ENCODE measurements at places on chromosomes 7 and 10.

DNA sequence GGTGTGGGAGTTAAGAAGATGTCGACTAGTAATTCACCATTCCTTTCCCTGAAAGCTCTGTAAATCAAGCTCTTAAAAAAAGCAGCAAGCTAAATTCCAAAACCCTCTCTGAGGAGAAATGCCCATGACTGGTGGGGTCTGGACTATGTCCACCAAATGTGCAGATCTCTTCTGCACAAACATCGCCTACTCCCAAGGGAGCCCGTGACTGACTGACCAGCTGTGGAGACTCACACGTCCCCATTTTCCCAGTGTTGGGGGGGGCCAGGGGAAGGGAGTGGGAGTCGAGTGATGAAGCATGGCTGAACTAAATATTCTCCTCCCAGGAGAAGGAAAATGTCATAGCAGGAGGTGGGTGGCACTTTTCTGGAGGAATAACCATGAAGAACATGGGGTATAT, 164.1 kb upstream of the HPS1 start:
- no peak for DNase-seq

- DNase-seq = no peak
Measured at GRCh38 chr7:120865191-120865981, 7.4 kb upstream of the TSPAN12 start.

DNA sequence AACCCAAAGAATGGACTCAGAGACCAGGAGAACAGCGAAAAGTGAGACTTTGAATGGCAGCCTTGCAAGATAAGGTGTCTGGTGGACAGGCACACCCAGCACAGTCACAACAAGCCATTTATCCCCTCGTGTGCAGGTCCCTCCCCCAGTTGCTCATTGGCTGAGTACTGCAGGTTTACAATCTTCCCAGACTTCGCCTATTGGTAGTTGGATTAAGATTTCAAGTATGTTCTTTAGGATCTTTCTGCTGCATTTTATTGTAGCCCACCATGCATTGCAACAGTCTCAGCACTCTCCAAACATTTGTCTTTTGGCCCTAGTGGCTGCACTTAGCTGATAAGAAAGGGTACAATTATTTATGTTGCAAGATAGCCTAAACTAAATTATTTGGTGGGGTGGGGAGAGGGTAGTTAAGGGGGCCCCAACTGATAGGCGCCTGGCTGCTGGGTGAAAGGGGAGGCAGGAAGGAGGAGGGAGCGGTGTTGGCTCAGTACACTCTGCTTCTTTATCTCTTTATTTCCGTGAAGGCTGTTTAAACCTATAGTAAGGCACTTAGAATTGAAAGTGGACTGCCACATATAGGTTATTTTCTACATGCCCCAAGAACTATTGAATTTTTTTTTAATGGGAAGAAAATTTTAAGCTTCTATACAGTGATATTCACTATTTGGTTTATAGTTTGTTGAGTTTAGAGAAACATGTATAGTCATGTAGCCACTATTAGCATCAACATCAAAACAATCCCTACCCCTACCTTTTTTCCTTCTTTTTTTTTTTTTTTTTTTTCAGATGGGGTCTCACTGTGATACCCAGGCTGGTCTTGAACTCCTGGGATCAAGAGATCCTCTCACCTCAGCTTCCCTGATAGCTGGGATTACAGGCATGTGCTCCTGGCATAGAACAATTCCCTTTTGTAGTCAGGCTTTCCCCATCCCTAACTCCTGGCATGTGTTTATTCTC, 54.2 kb downstream of the GUSB start:
- no peak for DNase-seq

DNA sequence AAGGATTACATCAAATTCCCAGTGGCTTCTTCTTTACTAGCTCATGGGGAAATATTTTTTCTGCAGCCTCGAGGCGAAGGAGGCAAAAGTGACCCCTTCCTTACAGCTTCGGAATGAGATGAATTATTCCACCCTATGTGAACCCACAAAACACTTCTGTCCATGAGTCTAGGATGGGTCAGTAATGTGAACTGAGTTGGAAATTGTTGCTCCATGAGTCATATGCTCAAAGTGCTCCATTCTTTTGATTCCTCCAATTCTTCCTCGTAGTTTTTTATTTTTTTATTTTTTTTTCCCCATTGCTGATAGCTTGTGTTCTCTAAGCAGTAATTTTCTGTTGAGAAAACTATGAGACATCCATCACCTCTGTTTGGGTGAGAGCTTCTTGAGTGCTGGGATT, 31.7 kb upstream of the FAM204A start:
- DNase-seq = no peak

DNA sequence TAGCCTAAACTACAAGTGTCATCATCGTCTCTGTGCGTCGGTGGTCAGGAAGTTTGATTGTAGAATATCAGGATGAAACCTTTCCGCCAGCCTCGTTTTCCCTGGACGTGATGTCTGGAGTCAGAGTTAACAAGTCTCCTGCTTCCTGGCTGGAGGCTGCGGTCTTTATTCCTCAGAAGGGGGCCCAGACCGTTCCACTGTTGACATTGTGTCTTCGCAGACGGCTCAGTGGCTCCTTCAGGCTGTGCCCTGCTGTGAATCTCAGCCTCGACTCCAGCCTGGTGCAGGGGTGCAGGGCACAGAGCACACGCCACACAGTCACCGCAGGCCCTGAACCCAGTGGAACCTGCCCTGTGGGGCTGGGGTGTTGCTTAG, 37.2 kb upstream of the INSIG1 start:
- no peak for DNase-seq

DNA sequence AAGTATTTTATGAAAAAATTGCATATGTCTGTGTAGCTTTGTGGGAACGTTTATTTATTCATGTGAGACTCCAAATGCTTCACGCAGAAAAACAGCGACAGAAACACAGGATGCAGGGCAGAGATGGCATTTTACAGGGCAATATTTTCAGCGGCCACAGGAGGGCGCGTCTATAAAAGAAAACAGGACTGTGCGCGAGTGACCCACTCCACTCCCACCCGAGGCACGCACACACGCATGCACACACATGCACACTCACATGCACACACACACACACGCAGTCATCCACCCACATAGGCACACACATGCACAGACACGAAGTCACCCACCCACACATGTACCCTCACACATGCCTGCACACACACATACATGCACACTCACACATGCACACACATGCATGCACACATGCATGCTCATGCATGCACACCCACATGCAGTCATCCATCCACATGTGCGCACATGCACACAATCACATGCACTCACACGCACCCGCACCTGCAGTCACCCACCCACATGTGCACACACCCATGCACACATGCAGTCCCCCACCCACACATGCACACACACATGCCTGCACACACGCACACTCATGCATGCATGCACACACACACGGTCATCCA, 96.3 kb downstream of the DNAJB6 start:
- DNase-seq = peak; percentile 55

- DNase-seq = no peak
Measured at GRCh38 chr7:157392256-157393037, 55.6 kb downstream of the DNAJB6 start.

DNA sequence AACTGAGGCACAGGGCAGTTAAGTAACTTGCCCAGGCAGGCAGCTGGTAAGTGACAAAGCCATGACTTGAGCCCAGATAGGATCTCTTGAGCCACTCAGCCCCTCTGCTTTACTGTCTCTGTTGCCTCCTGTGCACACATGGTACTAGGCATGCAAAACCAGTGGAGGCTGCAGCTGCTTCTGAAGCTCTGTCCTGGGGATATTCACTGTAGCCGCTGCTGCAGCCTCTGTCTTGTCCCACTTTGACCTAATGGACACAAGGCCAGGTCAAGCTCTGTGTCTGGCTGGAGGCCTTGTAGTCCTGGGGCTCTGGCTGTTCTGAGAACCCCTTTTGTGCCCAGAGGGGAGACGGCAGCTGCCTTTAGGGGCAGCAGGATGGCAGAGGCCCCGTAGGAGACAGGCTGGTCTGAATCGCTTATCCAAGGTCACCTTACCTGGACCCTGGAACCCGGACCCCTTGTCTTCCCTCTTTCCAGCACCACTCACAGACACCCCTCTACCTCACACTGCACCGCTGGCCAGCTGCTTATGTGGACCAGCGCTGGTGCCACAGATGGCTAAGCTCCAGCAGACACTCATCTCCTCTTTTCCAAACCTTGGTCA, 57.6 kb downstream of the TSPAN15 start:
- DNase-seq = no peak

- no peak for DNase-seq
Measured at GRCh38 chr7:2143981-2144595, 88.7 kb downstream of the MAD1L1 start.

- DNase-seq = no peak
Measured at GRCh38 chr7:85489498-85489897, 302.6 kb upstream of the SEMA3D start.

- no peak for DNase-seq
Measured at GRCh38 chr7:155458111-155458877, at the start of gene EN2. Gene EN2 (plus strand): TSS chr7:155458129. CDS start chr7:155458378, 249 bp downstream.

DNA sequence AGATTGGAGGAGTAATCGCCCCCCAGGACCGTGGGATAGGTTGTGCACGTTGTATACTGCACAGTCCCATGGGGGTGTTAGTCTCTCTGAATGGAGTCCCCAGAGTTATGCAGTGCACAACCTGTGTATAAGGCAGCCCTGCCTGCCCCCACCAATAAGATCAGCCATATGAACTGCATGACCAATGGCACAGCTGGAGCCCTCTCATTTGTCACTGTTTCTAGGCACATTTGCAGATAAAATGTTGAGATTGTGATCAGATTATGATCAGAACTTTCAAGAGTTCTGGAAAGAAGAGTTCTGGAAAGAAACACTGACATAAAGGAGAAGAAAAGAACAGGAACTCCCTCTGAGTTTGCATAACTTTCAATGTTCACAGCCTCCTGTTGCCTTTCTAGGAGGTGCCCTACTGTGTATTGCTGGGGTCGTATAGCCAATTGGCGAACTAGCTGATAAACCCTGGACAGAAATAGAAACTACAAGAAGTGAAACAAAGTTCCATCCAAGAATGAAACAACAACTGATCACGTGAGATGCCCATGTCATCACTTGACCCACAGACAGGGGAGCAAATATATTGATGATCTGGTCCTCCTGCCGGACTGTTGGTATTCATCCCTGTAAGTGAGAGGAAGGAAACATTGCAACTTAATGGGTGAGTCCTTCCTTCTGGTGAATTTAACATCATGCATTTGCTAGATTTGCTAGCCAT, 49.6 kb upstream of the TOMM7 start:
- DNase-seq = peak; percentile 5

DNA sequence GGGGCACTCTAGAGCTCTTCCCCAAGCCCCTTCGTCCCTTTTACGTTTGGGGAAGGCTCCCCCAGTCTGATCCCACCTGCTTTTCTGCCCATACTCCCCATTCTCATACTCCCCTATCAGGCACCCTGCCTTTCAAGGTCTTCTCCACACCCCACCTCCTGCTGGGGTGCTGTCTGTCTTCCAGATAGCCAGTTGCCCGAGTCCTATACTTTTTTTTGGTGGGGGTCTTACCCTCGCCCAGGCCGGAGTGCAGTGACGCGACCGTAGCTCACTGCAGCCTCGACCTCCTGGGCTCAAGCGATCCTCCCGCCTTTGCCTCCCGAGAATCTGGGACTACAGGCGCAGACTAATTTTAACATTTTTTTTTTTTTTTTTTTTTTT, 775 bp upstream of the ABHD11 start:
- DNase-seq = no peak

DNA sequence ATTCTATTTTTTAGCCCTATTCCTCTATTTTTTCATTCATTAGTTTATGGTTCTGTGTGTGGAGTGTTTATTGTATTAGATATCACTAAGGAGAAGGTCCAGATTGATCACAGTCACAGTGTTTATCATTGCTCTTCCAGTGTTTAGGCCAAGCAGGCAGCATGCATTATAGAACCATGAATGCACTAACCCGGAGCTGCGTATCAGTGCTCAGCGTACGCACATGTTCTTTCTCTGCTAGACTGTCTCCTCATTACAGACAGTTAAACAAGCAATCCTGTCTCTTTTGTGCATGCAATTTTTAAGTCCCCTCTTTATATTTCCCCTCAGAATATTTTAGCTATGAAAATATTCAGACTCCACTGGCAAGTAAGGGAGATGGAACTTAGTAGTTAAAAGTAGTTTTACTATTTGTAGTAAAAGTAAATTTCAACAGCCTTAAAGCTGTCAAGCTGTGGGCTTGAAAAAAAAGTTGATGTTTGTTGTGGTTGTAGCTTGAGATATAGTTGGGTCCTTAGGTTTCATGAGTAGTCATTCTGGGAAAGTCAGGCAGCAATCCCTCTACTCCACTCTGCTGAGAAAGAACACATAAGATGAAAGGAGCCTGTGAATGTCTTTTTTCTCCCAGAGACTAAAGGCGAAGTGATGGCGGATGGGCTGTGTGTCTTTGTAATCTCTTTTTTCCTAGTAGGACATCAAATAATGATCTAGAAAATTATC, 260.4 kb downstream of the CDK14 start:
- DNase-seq = no peak

- DNase-seq = no peak
Measured at GRCh38 chr7:5413449-5413786, 10.2 kb downstream of the TNRC18 start.

Data from CD4-positive, alpha-beta T cell treated with Interleukin-4 for 1 hour (primary cell).